ENCODE measurements at places on chromosomes 3 and 15.

GRCh38 chr3:130707902-130708601 is 38.6 kb downstream of the PIK3R4 start:
- no peak for DNase-seq

DNA sequence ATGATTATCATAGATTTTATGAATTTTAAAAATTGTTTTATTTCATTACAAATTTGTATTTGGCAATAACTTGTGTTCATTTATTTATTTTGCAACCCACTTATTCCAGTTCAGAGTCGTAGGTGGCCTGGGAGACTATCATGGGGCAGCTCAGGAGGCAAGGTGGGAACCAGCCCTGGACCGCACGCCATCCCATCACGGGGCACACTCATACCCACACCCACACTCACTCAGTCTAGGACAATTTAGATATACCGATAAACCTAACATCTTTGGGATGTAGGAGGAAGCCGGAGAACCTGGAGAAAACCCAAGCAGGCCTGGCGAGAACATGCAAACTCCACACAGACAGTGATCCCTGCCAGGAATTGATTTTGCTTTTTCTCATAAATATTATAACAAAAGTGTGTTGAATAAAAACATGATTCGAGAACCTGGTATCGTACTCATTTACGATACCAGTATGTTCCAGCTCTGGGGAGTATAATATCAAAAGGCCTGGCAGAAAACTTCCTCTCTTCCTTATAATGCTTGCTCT is 205.3 kb downstream of the NFKBIZ start:
- no peak for DNase-seq

DNA sequence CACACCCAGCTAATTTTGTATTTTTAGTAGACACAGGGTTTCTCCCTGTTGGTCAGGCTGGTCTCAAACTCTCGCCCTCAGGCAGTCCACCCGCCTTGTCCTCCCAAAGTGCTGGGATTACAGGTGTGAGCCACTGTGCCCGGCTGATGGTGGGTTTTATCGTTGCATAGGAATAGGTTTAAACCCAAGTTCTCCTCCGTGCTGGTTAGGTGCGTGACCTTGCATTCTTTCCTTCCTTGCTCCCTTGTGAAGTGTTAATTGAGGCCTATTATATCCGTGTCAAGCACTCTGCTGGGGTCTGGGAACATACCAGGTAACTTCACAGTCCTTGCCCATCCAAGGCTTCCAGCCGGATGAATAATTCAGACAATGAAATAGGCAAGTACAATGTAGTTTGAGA is 19.3 kb upstream of the ETV5 start:
- no peak for DNase-seq

DNA sequence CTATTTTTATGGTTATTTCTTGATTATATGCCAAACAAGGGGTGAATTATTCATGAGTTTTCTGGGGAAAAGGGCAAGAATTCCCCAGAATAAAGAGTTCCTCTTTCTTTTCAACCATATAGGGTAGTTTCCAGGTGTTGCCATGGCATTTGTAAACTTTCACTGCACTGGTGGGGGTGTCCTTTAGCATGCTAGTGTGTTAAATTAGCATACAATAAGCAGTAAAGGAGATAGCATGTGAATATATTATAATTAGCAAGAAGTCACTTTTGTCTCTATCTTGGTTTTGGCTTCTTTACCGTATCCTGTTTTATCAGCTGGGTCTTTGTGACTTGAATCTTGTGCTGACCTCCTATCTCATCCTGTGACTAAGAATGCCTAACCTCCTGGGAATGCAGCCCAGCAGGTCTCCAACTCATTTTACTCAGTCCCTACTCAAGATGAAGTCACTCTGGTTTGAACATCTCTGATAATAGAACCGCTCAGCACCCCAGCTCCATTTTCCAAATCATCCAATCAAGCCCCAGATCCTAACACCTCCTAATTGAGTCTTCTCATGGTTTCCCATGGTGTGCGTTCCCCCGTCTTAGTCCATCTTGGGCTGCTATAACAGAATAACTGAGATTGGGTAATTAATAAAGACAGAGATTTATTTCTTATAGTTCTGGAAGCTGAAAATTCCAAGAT is 3.4 kb upstream of the SELENOT start:
- DNase-seq = peak; percentile 52

DNA sequence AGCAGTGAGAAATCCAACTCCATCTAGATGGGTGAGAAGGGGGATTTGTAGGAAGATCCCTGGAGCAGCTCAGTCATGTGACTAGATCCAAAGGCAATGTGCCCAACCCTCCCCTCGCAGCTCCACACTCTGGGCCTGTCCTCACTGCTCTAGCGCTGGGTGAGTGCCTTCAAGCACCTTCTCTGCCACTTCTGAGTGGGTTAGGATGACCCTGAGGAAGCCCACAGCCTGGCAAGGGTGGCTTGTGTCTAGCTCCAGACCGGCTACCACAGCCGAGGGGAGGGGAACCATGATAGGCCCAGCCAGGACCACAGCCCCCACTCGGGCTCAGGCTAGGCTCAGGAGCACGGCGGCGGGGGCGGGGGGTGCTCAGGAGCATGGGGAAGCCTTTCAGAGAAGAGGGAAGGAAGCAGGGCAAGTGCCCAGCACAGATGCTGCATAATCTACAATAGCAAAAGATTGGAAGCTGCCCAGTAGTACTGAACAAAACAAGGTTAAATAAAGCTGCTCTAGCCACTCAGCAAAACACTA is 1.7 kb downstream of the SPATA12 start:
- no peak for DNase-seq
